ENCODE measurements at places on chromosomes 16 and 17.

GRCh38 chr16:86593913-86594620 is 15.7 kb downstream of the FOXL1 start:
- DNase-seq = no peak

GRCh38 chr16:50384500-50385135 is 15.8 kb upstream of the BRD7 start:
- no peak for DNase-seq

DNA sequence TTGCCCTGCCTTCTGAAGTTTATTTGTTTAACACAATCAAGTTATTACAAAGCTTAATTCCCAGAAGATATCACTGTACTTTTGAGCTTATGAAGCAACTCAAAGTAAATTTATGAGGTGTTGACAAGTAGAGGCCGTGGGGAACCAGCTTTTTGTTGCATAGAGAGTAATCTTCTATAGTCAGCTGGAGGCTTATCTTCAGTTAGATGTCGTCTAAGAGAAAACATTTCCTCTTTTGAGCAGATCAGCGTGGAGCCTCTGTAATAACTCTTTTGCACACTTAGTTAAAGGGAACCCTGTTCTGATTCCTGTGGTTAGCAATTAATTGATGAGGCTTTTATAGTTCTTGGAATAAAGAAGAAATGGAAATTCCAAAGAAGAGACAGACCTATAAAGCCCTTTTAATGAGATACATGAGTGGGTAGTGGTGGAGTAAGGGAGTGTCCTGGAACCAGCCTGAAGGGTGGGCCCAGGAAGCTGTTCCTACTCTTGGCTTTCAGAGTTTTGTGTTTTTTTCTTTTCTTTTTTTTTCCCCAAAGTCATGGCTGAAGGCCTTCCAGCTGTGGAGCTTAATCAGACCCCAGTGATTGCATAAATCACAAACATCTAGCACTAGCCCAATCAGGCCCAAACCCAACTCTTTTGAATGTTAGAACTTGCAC is 28.9 kb upstream of the MAP3K14 start:
- peak; percentile 79 for DNase-seq

GRCh38 chr16:81803332-81803731 is 24.2 kb downstream of the PLCG2 start:
- DNase-seq = no peak

- peak; percentile 23 for DNase-seq
Measured at GRCh38 chr17:21252796-21253645, at the start of gene NATD1. Gene NATD1, minus strand, starts transcription at chr17:21253410. Its CDS starts 146 bp downstream, at chr17:21253264.

GRCh38 chr17:38869526-38870258 is at the start of gene LASP1:
Gene LASP1, plus strand, starts transcription at chr17:38870058. Its CDS starts 132 bp downstream, at chr17:38870190.
- peak; percentile 85 for DNase-seq

DNA sequence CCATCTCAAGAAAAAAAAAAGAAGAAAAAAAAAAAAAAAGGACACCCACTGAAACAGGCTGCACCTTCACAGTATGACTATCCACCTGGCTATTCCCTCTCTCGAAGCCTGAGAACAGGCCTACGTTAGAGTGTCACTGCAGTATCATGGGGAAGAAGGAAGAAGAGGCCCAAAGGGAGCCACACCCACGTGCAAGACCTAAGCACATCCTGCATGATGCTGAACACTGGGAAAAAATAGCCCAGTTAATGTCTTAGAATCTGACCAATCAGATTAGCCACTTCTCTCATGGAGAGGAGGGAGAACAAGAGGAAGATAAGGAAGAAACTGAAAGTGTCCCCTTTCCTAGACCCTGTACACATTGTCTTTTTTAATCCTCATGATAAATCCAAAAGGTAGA is 19.5 kb upstream of the MED13 start:
- DNase-seq = no peak

- DNase-seq = no peak
Measured at GRCh38 chr17:60724647-60725046, 47.0 kb downstream of the BCAS3 start.

GRCh38 chr16:67158637-67159600 is 790 bp downstream of the TRADD start:
- DNase-seq = no peak

- DNase-seq = no peak
Measured at GRCh38 chr17:1931844-1932579, 93.1 kb downstream of the RTN4RL1 start.

GRCh38 chr17:27366437-27366836 is 72.5 kb downstream of the WSB1 start:
- DNase-seq = no peak

GRCh38 chr17:68302066-68302564 is 10.8 kb downstream of the ARSG start:
- DNase-seq = no peak

GRCh38 chr17:41620583-41621434 is 3.6 kb downstream of the KRT17 start:
- no peak for DNase-seq

- no peak for DNase-seq
Measured at GRCh38 chr17:33732116-33732515, 439.0 kb upstream of the ASIC2 start.

DNA sequence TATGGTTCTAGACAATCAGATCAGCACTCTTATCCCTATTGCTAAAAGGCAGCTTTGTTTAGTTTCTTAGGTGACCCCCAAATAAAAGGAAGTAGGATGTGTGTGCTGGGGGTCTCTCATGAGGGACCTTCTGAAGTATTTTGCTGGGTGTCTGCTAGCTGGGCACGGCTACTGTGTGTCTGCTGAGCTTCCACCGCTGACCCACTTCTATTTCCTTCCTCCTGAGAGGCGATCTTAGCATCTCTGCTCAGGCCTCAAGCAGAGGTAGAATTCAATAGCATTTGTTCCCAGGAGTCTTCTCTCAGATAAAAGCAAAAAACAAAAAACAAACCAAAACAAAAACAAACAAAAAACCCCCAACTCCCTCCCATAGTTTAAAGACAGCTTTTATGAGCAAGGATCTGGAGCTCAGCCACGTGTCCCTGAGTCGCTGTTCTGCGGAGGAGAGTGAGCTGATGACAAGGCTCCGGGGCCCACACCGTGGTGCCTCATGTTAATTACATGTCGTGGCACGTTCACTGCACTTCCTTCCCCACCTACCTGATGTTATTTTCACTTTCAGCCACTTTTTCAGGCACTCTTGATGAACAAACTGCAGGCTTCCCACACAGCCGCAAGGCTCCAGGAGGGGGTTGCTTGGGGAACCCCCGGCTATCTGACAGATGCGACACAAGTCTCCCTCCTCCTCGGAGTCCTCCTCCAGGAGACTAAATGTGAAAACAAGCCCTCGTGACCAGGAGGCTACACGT is 83.5 kb downstream of the MARCHF10 start:
- no peak for DNase-seq

DNA sequence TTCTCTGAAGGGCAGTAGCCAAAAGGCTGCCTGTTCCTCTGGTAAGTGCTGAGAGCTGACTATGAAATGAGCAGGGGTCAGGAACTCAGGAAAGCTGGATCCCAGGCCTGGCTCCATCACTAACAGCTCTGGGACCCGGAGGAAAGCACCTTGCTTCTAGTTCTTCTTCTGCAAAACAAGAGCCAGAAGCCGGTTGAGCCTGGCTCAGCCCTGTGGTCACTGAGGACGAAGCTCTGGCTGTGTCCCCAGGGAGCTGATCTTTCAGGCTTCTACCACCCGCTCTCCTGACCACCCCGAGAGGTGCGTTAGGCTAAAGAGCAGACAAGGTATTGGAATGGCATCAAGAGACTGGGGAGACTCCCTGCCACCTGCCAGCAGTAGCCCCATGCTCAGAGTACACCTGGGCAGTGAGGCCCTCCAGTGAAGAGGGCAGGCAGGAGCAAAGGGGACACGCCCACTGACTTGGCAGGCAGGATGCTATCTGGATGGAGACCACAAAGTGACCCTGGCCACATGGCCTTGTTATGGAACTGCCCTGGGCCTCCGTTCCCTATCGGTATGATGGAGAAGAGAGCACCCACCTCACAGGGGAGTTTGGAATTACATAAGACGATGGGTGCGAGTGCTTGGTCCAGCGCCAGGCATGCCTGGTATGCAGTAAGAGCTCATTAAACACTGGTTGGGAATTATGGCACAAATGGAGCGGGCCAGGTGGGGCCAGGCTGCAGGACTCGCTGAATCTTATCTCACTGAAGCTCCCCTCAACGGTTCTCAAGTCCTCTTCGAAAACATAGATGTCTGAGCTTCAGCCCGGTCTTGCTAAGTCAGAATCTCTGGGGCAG is 61.4 kb downstream of the COG7 start:
- DNase-seq = no peak

DNA sequence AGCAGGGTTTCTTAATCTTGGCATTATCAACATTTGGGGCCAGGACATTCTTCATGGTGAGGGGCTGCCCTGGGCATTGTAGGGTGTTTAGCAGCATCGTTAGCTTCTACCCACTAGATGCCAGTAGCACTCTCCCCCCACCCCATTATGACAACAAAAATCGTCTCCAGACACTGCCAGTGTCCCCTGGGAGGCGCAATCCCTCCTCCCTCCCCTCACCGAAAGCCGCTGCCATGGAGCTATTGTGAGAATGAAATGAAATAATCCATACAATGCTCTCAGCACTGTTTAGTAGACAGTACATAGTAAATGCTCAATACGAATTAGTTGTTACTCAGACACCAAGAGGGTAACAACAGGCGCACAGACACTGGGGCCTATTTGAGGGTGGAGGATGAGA is 502.9 kb downstream of the NPIPA7 start:
- DNase-seq = no peak

DNA sequence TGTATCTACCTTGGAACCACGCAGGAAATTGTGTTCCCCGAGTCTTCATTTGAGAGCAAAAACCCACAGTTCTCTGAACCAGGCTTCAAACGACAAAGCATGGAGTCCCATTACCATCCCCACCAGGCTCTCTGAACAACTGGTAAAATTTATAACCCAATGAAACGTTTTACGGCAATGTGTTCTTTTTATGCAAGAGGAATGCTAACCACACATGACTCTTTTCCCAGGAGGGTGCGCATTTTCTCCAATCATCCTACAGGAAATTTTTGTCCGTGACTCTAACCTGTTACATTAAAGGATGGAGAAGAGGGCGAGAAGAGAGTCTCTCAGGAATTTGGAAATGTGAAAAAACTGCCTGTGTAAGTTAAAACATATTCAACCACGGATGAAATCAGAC is 17.8 kb downstream of the STX8 start:
- DNase-seq = no peak

- no peak for DNase-seq
Measured at GRCh38 chr16:88070989-88071625, 119.9 kb downstream of the BANP start.

DNA sequence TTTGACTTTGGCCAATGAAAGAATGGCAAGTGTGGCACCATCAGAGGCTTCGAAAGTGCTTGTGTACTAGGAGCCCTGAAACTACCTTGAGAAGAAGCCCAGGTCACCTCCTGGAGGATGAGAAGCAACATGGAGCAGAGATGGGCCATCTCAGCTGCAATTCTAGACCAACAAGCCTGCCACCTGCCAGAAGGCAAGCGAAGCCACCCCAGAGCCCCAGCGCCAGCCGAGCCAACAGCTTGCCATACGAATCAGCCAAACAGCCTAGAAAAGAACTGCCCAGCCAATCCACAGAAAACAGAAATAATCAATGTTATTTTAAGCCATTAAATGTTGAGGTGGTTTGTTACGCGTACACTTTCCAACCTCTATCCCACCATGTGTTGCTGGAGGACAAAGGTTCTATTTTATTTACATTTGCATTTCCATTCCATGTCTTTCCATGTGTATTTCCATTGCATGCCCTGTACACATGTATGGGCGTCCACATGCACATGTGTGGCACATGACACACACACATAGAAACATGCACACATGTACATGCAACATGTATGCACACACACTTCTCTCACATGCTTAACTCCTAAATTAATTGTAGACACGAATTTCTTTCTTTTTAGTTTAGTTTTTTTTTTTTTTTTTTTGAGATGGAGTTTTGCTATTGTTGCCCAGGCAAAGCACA is 144.3 kb upstream of the TNRC6C start:
- DNase-seq = no peak

- no peak for DNase-seq
Measured at GRCh38 chr16:31488468-31489297, 5.8 kb downstream of the SLC5A2 start.

GRCh38 chr17:17078832-17079231 is 36.6 kb downstream of the MPRIP start:
- no peak for DNase-seq

DNA sequence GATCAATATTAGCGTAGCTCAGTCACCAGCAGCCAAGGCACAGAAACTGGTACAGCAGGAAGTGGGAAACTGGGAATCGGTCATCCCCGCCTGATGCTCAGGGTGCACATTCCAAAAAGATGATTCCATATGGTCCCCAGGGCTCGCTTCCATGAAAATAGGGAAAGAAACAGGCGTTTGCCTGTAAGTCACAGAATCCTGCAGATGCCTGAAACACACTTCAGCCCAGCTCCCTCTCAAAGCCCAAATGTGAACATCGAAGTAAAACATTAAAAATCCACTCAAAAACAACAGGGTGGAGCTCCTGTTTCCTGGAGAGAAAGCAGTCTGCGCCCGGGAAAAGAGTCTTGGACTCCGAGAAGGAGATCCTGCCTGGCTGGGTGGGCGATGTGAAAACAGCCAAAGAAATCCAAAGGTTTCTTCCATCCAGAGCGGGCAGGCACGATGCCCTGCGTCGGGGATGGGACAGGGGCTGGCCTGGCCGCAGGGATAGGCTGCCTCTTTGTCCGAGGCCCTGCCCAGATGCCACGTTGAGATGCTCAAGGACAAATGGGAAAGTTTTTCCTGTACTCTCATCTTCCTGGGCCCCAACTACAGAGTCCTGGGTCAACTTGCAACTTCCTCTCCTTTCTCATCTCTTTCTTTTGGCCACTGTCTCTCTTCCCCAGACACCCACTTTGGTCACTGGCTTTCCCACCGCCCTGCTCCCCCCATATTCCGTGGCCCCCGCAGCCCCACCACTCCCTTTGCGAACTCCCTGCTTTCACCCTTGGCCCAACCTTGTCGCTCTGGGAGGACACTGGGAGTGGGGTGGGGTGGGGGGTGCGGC is 743 bp downstream of the WIPI1 start:
- DNase-seq = peak; percentile 48

DNA sequence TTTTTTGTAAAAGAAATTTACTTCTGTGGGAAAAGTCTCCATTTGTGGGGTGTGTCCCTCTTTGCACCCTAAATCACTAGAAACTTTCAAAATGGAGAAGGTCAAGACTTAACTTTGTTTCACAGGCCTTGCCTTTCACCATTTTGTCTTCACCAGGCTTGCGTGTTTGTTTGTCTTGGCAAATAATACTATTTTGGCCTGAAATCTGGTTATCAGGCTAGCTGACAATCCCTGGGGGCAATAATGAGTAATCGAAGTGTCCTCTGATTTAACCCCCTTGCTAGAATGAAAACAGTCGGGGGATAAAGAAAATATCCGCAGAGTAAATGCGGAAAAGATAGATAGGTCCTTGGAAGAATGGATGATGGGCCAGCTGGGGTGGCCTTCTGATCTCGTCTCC is 34.5 kb downstream of the SLC39A11 start:
- peak; percentile 26 for DNase-seq

Measured in T1000 (cell line).